ENCODE measurements at places on chromosomes 3 and 15.

- DNase-seq, result no peak
These were observed 14.6 kb downstream of the ETV5 start for GRCh38 chr3:186094271-186094670.

DNA sequence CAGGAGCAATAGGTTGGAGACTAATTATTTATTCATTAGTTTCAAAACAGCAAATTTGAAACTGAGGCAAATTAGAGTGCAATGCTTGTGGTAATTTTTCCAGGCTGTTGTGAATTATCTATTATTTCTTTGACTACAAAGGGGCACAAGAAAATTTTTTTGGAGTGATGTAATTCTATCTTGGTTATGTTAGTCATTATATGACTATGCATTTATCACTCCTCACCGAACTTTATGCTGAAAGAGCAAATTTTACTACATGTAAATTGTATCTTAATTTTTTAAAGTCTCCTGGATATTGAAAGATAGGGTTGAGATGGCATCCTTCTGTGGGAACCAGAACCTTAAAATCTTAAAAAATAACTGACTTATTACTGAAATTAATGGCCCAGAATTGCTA lies 320.0 kb upstream of the ROBO1 start:
- no peak for DNase-seq

DNA sequence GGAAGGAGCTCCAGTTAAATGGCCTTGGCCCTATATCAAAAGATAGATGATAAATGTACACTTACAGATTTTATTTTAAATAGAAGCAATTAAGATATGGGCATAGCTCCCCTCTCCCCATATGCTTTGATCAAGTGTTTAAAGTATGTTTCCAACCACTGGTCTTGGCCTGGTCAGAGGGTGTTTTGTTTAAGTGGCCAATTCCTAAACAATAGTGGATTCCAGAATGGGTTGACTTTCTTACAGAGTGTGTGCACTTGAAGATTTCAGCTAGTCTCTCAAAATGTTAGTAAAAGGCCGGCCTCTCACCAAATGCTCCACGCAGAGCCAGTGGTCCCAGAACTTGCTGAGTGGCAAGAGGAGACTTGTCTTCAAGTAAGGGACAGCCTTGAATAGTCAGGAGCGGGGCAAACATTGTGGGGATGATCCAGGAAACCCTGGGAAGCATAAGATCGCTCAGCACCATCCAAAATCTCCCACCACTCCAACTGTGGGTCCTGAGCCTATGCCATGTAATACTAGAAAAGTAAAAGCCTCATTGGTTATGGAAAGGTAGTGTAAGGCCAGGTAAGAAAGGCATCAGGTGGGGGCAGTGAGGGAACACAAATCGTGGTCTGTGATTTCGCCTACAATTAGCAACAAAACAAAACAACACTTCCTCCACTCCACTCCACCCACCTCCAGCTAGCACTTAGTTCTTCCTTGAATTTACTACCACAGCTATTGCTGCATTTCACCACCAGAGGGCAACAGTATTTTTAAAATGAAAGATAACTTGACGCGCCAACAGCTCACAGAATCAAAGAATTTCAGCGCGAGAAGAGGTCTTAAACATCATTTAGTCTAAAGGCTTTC lies 4.8 kb downstream of the RARRES1 start:
- DNase-seq, result peak; percentile 32

DNA sequence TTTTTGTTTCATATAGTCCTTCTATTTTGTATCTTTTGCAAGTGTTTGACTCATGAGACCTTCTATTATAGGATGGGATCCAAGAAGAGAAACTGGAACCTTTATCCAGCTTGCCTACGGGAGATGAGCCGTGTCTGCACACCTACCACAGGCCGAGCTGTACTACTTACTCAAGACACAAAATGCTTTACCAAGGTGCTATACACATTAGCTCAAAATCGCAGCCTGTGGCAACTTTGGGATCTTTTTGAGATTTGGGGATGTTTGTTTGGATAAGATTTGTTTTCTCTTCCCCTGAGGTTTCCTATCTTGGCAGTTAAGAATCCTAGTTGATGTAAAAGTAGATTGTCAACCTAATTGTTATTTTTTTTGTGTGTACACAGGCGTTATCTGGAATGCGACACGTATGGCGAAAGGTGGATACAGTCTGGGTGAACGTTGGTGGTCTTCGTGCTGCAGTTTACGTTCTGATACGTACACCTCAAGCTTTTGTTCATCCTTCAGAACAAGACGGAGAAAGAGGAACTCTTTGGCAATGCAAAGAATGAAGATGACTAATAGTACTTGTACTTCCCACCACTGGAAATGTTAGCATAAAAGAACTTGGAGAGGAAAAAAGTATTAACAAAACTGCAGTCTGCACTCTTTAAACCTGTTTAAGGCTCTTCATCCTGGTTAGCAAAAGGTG lies 13.1 kb upstream of the SETD5 start:
- DNase-seq, result no peak

DNA sequence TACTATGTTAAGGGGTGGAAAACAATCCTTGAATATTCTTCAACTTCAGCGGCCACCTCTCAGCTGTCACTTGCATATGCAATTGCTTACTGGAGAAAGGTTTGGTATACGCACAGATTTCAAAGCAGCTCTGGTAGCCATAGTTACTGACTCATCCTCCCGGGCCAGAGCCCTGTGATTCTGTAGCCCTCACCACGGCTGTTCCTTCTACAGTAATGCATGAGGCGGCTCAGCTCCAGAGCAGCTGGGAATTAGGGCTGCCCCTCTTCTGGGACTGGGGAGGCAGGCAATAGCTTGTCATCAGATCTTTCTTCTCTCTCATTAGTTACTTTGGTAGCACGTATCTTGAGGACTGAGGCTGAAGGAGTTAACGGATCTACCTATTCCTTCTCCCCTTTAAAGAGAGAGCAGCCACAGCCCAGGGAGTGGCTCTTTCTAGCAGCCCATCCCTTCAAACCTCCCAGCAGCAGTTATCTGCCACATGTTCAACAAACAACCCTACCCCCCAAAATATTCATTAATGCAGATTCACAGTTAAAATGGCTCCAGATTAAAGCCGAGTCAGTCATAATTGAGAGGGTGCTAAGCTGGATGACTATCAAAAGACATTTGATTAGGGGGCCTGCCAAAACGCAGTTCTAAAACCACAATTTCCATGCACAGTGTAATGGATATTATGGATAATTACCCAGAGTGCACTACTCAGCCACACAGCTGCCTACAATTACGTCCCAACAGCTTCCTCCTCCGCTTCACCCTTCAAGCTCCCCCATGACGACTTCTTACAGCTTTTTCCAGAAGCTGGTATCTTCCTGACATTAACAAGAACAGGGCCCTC lies 54.7 kb downstream of the ETV5 start:
- DNase-seq, result no peak

GRCh38 chr15:41633609-41634008 lies 26.6 kb upstream of the MGA start:
- no peak for DNase-seq

- DNase-seq, result no peak
These were observed 653.0 kb downstream of the DIPK2A start for GRCh38 chr3:144624656-144625055.

DNA sequence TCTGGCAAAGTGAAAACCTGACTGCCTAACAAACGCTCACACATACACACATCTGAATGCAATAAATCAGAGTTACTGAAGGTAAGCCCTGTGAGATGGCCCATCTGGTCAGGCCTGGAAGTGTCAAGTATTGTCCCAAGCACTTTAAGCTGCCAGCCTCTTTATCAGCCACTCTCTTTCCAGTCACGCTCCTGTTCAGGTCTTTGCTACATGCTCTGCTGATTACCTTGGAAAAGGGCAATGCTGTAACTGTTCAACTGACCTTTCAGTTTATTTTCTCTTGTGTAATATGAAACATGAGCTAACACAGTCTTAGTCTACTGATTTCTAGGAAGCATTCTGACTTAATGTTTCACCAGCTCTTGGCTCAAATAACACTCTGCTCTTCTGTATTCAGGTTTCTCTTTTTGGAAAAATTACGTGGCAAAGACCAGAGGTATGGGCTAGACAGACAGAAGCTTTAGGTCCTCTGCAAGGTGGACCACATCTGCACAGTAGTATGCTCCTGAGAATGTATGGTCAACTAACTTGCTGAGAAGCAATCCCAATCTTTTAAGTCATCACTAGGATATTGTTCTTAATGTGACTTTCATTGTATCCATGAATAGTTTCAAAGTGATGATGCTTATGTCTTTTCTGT lies 44.5 kb downstream of the GBE1 start:
- no peak for DNase-seq

GRCh38 chr3:63395960-63396359 lies 117.9 kb downstream of the SYNPR start:
- DNase-seq, result no peak

DNA sequence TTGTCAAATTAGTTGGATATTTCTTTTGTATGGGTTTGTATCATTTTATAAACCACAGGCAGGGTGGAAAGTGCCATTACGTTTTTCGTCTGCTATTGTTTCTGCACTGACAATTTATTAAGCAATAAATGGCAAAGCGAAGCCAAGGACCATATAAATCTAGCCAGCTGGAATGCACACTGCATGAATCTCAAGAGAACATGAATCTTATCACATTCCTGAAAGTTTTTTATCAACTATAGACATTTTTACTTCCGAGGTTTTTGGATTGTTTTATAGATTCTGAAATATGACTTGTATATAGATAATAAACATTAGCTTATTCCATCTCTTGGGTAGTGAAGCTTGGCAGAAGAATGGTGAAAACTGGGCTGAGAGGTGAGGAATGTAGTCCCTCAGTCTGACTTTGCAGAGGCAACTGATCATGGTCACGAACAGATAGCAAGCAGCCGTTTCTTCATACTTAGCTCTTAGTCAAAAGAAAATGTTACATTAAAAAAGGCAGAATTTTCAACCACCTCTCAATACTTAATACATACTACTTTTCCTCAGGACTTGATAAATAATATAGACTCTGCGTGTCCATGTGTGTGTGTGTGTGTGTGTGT lies 102.7 kb downstream of the OSBPL10 start:
- DNase-seq, result no peak

GRCh38 chr3:184676927-184677326 lies 34.9 kb downstream of the MAGEF1 start:
- DNase-seq, result no peak

DNA sequence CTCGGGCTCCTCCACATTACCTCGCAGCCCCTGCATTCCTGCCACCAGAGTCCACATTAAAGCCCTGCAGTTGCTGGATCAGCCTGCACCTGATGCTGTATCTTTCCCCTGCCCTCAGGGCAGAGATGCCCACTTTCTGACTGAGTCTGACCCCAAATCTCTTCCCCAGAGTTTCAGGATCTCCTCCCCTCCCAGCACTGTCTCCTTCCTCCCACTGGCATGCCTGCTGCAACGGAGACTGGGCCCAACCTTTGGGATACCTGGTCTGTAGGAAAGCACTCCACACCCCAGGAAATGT lies 20.6 kb upstream of the GP9 start:
- no peak for DNase-seq

GRCh38 chr15:48400086-48400485 lies 68.9 kb downstream of the DUT start:
- DNase-seq, result no peak

DNA sequence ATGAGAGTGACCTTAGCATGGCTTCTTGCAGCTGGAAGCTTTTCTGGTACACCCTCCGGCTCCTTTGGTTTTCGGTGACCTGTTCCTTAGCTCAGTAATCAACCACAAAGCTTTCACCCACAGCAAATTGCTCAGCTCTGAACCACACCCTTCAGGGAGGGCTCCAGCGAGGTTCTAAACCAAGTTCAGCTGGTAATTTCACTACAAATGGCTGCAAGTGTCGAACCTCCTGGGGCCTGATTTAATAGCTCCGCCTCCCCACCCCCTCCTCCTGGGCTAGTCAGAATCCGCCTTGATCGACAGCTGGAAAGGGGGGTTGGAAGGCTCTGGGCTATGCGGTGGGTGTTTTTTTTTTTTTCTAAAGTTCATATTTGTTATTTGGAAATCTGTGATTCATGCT lies 150.9 kb upstream of the MCTP2 start:
- no peak for DNase-seq

- no peak for DNase-seq
These were observed 109.7 kb upstream of the GALNT15 start for GRCh38 chr3:16064642-16065414.

- DNase-seq, result no peak
These were observed 42.4 kb upstream of the LARS2 start for GRCh38 chr3:45345846-45346580.

DNA sequence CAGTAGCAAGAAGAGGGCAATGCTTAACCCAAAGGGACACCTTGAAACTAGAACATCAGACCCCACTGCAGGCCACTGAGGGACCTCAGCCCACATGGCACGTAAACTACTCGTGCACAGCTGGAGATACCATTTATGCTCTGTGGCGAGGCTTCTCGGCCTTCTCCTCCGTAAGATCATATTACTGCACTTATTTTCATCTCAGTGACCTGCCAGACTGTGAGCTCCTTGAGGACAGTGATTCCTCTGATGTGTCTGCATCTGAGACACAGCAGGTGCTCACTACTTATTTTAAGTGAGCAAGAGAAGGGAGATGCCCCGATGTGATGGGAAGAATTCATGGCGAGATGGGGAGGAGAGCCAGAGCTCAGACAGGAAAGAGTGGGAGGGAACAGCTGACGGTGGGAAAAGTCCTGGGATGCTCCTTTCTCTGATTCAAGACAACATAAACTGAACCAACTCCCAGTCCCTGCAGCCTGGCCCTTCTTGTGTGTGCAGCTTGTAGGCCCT lies 137.6 kb downstream of the RPLP1 start:
- no peak for DNase-seq

DNA sequence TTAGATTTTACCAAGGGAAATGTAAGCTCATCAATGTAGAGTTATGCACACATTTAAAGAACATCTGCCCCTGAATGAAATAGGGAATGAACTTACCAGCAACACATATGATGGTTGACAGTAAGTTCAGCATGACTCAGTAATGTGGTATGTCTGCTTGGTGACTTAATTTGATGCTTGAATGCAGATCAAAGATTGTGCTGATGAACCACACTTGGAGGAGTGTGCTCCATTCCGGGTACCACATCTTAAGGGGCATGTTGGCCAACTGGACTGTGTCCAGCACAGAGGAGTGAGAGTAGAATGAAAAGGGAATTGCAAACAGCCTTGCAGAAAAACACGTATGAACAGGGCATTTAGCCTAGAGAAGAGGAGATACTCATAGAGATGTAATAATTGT lies 171.0 kb upstream of the RARB start:
- no peak for DNase-seq

DNA sequence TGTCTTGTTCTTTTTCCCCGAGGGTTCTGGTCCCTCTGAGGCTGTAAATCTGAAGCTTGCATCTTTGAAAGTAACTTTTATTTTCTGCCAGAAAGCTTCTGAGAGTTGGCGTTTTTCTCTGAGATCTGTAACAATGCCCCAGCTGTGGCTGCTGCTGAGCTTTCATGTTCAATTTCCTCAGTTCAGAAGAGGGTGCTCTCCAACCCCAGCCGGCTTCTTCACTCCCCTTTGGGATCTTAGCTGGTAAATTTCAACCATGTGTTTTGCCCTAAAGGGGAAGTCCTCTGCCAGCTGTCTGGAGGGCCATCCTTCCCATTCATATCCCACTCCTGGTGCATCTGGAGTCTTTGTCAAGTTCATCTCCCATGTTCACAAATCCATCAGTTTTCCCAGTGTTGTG lies 18.3 kb upstream of the CFAP100 start:
- no peak for DNase-seq

- DNase-seq, result no peak
These were observed 89.1 kb downstream of the OSBPL10 start for GRCh38 chr3:31891876-31892455.

- DNase-seq, result peak; percentile 96
These were observed 162.5 kb upstream of the TBL1XR1 start for GRCh38 chr3:177359593-177360357.

- DNase-seq, result no peak
These were observed 199.7 kb downstream of the RPLP1 start for GRCh38 chr15:69652293-69652692.
